ENCODE measurements at places on chromosomes 3 and 15.

DNA sequence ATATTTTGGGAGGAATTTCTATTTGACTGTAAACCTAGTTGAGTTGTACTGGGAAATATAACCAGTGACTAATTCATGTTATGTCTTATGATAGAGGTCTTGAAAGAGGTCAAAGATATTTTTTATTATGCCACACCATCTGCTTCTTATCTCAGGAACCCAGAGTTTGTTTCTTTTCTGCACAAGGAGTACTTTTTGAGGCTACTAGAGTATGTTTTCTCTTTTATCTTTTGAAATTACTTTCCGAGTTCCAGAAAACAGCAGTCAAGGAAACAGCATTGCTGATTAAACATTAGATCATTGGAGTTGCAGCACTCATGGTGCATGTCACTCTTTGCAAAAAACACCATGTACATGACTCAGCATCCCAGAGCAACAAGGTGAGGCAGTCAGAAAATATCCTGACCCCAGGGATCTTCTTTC, 645.8 kb upstream of the NR2F2 start:
- DNase-seq, result no peak

- no peak for DNase-seq
Observed at GRCh38 chr3:137148917-137149316, 191.1 kb downstream of the IL20RB start.

DNA sequence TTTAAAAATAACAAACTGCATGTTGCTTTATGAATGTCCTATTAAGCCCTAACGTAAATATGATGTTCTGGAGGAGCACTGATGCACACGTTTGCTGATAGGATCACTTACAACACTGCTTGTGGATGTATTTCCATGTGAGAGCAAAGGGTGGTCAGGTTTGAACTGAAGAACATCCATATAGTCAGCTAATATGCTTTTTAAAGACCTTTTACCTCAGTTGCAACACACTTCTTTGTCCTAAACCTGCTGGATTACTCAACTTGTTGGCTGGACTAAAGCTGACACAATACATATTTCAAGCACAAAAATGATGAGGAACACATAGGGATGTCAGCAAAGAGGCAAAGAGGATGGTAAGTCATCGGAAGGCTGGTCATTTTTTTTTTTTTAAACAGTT, 186.6 kb downstream of the TIGIT start:
- DNase-seq, result no peak

- DNase-seq, result no peak
Observed at GRCh38 chr3:33360136-33360825, 79.9 kb downstream of the UBP1 start.

GRCh38 chr3:70558956-70559355, 246.5 kb upstream of the MDFIC2 start:
- no peak for DNase-seq

DNA sequence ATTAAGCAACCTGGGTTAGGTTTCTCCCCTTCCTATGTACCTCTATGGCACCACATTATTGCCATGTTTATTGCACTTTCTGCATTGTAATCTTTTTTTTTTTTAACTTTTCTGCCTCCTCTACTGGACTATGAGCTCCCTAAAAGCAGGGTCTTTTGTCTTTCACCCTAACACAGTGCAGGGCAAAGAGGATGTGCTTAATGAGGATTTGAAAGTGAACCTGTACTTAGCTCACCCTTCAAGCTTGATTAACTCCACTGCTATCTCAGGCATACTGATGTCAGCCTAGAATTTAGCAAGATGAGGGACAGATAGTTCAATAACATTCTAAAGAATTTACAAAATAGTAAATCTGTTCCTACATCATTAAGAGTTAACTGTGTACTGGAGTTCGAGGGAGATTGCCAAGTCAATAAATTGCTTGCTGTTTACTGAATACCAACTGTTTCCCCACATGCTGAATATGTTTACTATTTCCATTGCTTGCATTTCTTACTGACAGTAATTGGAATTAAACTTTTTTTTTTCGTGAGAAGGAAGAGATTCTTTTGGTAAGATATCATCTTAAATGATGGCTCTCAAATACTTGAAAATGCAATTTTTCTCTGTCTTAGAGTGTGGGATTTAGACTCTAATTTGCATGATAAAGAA, 15.7 kb upstream of the PPARG start:
- DNase-seq, result no peak

DNA sequence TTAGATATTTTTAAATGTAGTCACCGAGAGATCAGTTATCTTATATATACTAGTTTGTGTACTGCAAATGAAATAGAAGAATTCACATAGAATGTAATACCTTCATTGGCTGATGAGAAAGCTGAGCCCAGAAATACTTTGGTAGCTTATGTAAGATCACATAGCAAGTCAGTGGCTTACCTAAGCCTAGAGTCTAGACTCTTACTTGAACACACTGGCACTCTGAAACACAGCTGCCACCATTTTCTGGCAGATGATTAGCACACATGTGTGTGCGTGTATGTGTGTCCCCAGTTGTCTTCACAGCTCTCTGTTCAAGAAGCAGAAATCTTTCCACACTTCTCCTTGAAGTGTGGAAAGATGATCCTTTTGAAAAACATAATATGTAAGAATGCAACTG, 124.3 kb downstream of the NEO1 start:
- DNase-seq, result no peak

DNA sequence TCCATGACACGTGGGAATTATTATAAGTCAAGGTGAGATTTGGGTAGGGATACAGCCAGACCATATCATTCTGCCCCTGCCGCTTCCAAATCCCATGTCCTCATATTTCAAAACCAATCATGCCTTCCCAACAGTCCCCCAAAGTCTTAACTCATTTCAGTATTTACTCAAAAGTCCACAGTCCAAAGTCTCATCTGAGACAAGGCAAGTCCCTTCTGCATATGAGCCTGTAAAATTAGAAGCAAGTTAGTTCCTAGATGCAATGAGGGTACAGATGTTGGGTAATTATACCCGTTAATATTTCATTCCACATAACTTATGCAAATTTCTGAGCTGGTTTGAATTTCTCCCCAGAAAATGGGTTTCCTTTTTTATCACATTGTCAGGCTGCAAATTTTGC, 47.7 kb downstream of the RNF111 start:
- DNase-seq, result no peak

DNA sequence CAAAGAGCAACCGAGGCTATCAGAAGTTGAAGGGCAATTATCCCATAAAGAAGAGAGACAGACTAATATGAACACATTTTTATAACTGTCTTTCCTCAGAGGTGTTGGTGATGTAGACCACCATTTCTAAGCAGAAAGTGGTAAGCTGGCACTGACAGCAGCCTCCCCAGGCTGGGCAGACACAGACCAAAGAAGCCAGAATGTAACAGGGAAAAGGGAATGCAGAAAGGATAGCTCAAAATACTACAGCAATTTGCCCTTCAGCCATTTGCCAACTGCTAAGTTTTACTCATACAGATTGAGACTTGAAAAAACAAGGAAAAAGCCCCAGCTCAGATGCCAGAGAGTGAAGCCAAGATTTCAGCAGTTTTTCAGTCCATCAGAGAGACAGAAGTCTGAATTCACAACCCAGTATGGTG, 73.5 kb upstream of the ABI3BP start:
- no peak for DNase-seq

DNA sequence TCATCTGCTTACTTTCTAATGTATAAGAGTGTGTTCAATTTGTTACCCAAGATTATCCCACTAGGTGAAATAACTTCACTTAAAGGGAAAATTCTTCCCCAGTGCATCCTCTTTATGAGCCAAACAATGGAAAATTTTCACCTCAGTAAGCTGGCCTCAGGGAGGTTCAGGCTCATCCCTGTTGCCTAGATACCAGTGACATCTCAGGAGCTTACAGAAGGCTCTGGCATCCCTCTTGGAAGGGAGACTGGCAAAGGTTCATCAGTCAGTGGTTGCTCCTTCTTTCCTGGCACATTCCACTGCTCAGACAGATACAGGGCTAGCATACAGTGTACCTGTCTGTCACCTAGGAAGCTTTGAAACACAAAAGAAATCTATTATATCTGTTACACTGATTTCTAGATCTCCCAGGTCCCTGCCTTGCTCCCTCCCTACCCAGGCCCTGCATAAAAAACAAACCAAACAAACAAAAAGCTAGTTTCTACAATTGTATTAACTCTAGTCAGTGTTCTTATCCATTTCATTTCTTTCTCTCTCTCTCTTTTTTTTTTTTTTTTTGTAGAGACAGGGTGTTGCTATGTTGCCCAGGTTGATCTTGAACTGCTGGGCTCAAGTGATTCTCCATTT, 1.7 kb downstream of the IP6K2 start:
- DNase-seq, result peak; percentile 97

DNA sequence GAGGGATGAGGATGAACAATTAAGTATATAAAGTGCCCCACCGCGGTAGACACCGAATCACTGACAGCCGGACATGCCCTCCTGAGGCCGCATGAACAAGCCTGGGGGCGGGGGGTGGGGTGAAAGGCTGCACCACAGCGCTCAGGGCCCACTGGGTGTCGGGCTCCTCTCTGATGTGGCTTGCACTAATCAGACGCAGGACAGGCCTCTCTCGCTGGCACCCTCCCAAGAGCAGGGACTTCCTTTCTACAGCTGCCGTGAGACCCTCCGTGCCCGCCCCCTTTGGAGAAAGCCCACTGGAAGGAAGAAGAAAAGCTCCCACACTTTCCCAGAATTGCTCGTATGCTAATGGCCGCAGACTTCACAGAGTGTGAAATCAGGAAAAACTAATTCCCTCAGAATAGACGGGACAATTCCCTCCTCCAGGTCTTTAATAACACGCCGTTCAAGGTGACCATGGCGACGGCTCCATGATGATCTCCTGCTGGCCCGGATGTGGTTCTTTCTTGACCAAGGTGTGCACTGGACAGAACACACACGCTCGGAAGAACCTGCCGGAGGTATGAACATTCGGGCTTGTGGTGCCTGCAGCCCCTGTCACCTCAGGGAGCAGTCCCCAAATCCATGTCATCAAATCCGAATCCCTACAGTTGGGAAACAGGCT, 32.0 kb downstream of the IQSEC1 start:
- no peak for DNase-seq

- DNase-seq, result no peak
Observed at GRCh38 chr3:130948929-130949328, 55.0 kb downstream of the ATP2C1 start.

DNA sequence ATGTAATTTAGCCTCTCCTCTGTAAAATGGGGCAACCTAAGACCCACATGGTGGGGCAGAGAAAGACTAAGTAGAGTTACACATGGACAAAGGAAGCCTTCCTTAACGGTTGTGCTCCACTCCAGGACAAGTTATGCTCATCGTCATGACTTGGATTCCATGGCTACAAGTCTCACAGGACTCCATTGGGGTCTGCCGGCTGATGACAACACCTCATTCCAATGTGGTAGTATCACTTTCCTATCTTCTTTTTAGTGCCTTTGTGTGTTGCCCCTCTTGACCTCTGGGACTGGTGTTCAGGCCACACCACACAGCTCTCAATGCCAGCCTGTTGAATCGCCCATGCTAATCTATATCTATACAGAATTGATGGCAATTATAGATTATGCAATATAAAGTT, 181.3 kb upstream of the WNT5A start:
- DNase-seq, result no peak

DNA sequence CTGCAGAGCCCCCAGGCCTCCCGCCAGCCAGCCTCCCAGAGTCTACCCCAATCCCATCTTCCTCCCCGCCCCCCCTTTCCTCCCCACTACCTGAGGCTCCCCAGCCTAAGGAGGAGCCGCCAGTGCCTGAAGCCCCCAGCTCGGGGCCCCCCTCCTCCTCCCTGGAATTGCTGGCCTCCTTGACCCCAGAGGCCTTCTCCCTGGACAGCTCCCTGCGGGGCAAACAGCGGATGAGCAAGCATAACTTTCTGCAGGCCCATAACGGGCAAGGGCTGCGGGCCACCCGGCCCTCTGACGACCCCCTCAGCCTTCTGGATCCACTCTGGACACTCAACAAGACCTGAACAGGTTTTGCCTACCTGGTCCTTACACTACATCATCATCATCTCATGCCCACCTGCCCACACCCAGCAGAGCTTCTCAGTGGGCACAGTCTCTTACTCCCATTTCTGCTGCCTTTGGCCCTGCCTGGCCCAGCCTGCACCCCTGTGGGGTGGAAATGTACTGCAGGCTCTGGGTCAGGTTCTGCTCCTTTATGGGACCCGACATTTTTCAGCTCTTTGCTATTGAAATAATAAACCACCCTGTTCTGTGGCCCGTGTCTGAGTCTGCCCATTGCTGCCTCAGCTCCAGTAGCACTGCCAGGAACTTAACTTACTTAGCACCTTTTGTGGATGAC, 32.2 kb downstream of the PTPN23 start:
- DNase-seq, result no peak

GRCh38 chr3:123498761-123499160, 49.9 kb upstream of the ADCY5 start:
- peak; percentile 9 for DNase-seq

GRCh38 chr3:101941318-101942040, 92.2 kb downstream of the NFKBIZ start:
- DNase-seq, result no peak

DNA sequence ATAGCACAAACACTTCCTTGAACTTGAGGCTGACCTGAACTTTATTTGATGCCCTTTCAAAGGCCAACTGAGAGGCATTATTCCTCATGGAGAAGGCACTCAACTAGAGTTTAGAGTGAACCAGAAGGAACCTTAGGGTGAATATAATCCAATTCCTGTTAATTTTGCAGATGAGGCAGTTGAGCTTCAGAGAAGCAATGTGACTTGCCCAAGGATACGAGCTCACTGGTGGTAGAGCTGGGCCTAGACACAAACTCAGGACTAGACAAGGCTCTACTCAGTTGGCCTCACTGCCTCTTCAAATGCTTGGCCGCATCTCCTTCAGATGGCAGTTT, 172.7 kb upstream of the ADAMTS9 start:
- DNase-seq, result no peak

DNA sequence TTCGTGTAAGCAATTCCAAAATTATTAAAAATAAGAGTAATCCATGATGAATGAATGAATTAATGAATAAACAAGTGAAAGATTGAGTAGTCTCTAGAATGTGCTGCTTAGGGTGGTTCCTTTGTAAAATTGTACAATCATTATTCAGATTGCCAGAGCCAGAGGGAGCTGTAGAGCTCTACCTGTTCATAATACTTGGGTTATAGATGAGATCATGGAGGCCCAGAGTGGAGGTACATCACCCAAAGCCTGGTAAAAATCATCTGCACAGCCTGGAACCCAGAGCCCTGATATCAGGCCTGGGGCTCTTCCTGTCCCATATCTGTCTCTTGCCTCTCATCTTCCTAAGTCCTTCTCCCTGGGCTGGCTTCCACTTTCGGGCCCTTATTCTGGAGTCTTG, 297.2 kb downstream of the RPLP1 start:
- DNase-seq, result no peak

- no peak for DNase-seq
Observed at GRCh38 chr3:184993394-184993793, 159.5 kb downstream of the C3orf70 start.

GRCh38 chr3:24709956-24710355, 215.3 kb upstream of the THRB start:
- DNase-seq, result no peak

GRCh38 chr15:69760258-69760845, 307.7 kb downstream of the RPLP1 start:
- no peak for DNase-seq

DNA sequence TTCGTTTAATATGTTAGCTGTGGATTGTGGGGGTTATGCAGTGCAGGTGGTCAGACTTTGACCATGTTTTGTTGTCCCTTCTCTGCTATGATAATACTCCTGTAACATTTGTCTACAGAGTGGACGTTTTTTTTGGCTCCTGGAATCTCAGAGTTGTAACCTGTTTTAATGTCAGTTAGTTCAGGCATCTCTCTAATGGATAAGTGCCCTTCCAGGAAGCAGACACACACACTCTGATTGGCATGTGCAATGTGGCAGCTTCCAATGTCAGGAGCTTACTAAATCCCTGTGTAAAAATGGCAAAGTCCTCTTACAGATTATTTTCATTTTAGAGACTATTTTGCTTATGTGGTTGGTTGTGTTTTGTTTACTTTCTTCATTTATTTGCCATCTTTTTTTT, 222.2 kb upstream of the ARPP21 start:
- DNase-seq, result no peak
